ENCODE measurements at places on chromosomes 4 and X.

- DNase-seq = no peak
Measured at GRCh38 chr4:107044170-107044569, 8.1 kb upstream of the DKK2 start.

GRCh38 chr4:182248295-182248694, 5.1 kb downstream of the TENM3 start:
- DNase-seq = no peak

GRCh38 chrX:67546496-67547423, 2.9 kb downstream of the AR start:
- no peak for DNase-seq

DNA sequence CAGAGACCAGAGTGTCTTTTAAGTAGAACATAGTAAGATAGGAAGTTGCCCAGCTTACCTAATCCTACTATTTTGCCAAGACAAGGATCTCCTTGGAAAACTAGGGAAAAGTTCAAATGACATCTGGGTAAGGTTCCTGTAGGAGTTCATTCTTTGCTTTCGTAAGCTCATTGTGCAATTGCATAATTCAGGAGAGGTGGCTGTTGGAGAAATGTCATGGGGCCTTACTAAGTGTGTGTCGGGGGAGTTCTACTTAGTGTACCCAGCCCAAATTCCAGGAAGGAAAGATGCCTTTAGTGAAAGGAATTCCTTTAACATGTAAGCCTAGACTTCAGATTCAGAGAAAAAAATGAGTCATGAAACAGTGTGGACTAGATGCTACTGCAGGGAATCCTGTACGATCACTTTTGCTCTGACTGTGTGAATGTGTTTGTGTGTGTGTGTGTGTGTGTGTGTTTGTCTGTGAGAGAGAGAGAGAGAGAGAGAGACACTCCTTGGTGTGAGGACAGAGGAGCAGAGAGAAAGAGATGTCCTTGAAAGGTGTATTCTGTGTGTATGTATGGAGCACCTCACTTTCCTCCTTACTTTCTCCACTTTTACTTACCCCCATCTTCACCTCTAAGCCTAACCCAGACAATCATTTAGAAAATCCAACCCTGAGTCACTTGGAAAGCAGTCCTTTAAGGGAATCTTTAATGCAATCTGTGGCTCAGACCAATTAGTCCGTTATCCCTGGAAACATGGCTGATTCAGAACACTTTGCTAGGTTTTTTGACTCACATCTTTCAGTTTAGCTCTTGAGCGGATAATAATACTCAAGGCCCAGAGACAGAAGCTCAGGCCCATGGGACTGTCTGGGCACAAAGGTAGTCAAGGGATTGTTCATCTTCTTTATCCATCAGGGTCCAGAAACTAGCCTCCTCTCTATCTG, 114.5 kb upstream of the ACSL4 start:
- DNase-seq = no peak
